Effector memory CD4-positive, alpha-beta T cell (primary cell): ENCODE measurements at places on chromosomes 16 and 17.

DNA sequence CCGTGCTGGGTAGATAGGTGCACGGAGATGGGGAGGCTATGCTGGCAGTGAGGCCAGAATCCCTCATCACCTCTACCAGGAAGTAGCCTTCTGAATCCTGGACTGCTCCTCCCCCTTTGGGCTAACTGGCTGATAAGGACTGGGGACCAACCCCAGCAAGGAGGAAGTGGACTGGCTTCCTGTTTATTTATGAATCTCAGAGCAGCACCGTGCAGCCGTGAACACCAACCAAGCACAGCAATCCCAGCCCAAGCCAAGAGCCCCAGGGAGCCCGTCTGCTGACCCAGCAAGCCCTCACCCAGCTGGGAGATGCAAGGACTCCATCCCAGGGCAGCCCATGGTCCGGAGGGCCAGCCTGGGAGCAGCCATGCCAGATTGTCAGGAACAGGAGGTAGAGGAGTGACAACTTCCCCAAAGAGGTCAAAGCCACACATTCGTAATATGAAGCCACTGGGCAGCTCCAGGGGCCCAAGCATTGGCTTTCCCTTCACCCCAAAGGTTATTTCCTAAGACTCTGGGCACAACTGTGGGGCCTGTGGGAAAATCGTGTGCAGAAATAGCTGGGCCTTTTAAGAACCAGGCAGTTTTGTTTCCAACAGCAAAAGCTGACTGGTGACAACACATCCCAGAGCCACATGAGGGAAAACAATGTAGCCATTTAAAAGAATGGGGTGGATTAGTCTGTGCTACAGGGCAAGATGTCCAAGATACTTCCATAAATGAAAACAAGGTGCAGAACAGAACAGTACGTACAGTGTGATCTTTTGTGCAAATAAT, 23.9 kb downstream of the PHB1 start:
- DNase-seq: no peak

GRCh38 chr17:27379888-27380533, 76.2 kb upstream of the KSR1 start:
- no peak for DNase-seq

GRCh38 chr16:4380119-4381063, 8.7 kb downstream of the VASN start:
- no peak for DNase-seq

- DNase-seq: peak; percentile 45
Observed at GRCh38 chr17:36533935-36534839, 481 bp downstream of the MYO19 start.

DNA sequence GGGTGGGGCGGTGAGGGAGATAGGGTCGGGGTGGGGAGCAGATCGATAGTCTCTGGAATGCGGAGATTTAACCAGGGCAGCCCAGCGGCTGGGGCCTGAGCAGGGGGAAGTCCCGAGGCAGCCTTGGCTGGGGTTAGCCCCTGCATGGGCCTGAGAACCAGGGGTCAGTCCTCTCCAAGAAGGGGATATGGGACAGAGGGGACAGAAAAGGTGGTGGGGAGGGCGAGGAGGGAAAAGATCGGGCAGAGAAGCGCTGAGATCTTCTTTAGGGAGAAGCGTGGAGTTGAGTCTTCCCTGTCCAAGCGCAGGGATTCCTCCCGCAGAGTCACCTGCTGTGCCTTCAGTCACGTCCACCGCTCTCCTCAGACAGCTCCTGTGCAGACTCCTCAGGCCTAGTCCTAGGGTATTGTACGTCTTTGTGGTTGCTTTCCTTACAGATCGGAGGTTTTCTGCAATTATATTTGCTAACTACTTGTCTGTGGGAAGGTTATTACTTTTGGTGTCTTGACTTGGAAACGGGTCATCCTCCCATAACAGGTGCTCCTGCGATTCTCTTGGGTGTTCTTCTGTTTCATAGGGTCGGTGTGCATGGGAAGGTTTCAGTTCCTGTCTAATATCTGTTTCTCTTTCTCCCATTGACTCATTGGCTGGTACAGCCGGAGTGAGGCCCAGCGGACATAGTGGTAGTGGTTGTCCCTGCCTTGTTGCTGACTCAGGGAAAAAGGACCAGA, 952 bp downstream of the CD300A start:
- DNase-seq: no peak

GRCh38 chr17:30584810-30585209, 107.6 kb downstream of the GOSR1 start:
- DNase-seq: no peak

GRCh38 chr16:85238233-85238647, 126.0 kb upstream of the CIBAR2 start:
- no peak for DNase-seq

DNA sequence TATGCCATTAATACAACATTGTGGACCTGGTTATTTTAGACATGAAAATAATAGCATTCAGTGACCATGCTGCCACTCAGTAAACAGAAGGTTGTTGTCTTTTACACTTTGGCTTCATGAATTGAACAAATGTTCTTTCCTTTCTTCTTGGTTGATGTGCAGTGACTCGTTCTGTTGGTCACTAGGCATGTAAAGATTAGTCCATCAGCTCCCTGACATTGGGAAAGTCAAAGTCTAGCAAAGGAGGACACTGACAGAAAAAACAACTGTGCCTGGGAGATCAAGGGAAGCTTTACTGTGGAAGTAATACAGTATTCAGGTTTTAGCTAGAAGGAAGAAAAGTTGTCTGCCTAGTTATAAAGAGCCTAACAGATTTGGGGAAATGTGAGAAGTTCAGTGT, 6.9 kb downstream of the KCNJ16 start:
- DNase-seq: no peak

- no peak for DNase-seq
Observed at GRCh38 chr16:88886420-88886844, 20.0 kb upstream of the PABPN1L start.
